Testis (tissue), 5 donors: ENCODE measurements at places on chromosomes 6 and 20.

GRCh38 chr6:98593676-98594075 is 240.7 kb upstream of the POU3F2 start:
- no peak for DNase-seq

DNA sequence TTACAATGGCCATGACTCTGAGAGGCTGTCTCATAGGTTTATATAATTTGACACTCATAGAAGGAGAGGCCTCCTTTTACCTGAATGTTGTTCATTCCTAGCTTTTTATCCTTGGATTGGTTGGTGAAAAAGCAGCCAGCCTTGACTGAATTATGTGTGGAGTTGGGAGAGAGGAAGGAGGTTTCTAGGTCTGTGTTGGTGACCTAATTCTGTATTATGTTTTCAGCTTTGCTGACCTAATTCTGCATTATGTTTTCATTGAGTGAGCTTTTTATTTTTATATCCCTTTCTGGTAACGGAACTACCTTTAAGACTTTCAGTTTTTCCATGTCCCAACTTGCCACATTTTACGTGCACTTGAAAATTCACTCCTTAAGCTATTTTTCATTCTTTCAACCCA is 59.1 kb upstream of the RNF144B start:
- no peak for DNase-seq

GRCh38 chr20:54078296-54078984 is 8.0 kb upstream of the BCAS1 start:
- no peak for DNase-seq

- DNase-seq = peak; percentile 49
Observed at GRCh38 chr6:14002176-14002947, 77.6 kb downstream of the RNF182 start.

GRCh38 chr20:15267935-15268334 is 930.5 kb upstream of the FLRT3 start:
- no peak for DNase-seq

DNA sequence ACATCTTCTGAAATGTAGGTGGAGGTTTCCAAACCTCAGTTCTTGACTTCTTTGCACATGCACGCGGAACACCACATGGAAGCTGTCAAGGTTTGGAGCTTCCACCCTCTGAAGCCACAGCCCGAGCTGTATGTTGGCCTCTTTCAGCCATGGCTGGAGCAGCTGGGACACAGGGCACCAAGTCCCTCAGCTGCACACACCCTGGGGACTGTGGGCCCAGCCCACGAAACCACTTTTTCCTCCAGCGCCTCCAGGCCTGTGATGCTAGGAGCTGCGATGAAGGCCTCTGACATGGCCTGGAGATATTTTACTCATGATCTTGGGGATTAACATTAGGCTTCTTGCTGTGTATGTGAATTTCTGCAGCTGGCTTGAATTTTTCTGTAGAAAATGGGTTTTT is 68.7 kb downstream of the RNF217 start:
- DNase-seq = no peak

DNA sequence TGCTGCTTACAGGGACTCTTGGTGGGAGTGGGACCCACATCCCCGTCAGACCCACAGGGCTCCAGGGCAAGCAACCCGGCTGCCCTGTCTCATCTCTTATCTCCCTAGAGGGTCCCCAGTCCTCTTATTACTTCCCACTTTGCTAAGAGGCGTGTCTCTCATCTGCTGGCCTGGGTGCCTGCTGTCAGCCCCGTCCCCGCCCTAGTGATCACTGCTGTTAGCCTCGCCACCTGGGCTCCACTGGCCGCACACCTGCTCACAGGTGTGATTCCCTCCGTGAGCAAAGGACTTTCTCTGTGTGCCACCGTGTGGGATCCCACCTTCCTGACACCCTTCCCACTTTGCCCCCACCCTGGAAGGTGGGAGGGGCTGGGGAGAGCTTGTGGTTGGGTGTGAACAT is 57.6 kb downstream of the TCP11 start:
- DNase-seq = peak; percentile 11

GRCh38 chr20:8131598-8132483 is at the start of gene PLCB1:
PLCB1 (plus strand) TSS chr20:8132266; CDS start chr20:8132652, 386 bp downstream.
- peak; percentile 88 for DNase-seq

- DNase-seq = no peak
Observed at GRCh38 chr20:56826306-56826704, 197.2 kb downstream of the TFAP2C start.

- no peak for DNase-seq
Observed at GRCh38 chr6:169289257-169289618, 35.6 kb upstream of the THBS2 start.

DNA sequence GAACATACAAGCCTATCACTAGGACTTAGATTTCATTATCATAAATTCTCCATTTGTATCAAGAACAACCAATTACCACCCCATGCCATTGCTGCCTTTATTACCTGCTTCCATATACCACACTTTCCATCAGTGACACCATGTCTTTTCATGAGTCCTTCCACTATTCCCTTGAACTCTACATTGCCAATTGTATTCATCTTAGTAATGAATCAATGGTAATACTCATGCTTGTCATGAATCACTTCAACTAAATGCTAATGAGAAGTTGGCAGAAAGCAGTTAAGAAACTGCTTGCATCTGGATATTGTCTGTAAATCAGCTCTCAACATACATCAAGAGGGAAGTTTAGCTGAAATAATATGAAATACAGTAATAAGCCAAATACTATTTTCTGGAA is 61.2 kb upstream of the RNF217 start:
- DNase-seq = no peak

DNA sequence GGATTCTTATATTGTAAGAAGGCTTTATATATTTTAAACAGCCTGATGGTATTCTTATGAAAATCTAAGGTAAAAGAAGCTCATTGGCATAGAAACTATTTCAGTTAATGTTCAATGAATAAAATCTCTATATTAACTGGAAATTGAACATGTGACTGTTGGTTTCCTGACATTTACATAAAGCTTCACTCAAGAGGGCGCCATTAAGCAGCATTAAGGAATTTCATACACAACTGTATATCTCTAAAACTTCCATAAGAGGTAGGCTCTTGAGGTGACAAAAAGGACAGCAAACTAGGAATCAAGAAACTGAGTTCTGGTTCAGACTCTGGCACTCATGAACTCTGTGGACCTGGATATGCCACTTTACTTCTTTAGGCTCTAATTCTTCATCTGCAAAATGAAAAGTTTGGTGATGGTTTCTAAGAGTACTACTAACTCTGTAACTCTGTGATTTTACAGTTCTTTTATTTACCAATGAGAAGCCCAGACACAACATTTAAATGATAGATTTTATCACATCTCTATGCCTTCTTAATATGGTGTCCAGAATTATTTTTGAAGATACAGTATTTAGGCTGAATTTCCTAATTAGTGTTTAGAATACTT is 147.5 kb downstream of the FLRT3 start:
- no peak for DNase-seq

DNA sequence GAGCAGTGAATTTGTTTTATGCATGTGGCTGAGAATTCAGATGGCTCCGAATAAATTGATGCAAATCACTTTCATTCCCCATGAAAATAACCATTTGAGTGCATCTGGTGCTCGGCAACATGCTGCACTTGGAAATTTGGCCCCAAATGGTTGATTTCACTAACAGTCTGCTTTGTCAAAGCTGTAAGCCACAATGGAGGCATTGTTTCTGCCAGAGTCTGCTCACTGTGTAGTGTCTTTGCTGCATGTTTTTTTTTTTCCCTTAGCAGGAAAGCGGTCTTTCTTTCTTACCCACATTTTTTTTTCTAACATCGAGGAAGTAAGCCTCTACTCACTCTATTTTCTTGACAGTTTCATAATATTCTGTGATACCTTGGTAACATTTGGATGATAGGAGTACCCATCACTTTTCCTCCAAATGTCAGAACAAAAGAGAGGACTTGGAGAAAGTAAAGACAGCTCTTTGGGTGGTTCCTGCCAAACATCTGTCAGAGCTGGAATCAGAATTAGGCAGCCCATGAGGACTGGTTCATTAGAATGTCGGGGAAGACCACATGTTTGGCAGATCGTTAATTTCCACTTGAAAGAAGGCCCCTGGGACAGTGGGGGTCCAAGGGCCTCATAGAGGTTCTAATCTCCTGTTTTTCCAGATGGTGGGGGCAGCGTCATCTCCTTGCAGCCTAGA is 149.5 kb downstream of the DOK5 start:
- peak; percentile 21 for DNase-seq

GRCh38 chr20:58633161-58634053 is 17.7 kb upstream of the STX16 start:
- no peak for DNase-seq

DNA sequence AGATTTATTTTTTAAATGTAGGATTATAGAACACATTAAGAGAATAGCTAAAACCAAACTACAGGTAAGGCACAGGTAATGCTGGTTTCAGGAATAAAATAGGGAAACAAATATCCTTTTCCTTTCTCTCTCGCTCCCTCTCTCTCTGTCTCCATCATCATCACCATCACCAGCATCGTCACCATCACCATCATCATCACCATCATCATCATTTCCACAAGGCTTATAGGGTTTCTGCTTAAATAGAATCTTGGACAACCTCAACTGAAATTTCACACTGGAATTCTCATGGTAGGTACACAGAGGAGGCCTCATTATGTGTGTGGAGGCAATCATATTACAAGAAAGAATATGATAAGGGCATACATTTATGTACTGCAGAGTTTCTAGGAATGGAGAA is 823.6 kb downstream of the MAFB start:
- no peak for DNase-seq

DNA sequence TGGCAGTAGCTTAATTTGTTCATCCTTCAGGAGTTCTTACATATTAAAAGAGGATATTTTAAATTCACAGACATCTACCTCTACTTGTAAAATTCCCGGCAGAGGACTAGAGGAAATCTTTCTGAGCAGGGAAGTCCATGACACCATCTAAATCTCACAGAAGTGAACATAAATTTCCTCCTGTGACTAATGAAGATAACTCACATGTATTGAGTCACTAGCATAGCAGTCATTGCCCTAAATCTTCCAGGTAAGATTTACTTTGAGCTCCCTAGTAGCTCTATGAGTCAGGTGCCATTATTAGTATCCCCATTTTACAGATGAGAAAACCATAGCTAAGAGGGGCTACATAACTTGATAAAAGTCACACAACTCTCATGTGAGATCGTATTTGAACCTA is 1058.6 kb upstream of the FLRT3 start:
- DNase-seq = no peak

DNA sequence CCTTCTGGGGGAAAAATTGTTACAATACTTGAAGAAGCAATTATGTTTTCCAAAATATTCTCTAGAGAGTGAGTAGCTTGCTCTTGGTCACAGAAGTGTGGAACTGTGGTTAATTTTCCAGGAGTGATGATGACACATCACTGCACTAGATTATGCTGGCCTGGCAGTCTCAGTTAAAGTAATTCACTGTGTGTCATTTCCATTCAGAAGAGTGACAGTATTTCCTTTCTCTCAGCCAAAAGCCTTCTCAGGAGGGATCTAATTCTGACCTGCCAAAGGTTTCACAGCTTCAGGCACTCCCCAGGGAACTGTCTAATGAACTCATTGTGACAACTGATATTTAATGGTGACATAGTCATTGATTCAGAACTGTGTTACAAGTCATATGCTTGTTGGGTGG is 517.5 kb downstream of the TBC1D32 start:
- DNase-seq = no peak

DNA sequence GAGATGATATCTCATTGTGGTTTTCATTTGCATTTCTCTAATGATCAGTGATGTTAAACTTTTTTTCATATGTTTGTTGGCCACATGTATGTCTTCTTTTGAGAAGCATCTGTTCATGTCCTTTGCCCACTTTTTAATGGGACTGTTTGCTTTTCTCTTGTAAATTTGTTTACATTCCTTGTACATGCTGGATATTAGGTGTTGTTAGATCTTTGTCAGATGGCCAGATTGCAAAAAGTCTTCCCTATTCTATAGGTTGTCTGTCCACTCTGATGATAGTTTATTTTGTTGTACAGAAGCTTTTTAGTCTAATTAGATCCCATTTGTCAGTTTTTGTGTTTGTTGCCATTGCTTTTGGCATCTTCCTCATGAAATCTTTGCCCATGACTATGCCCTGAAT is 172.4 kb downstream of the TBC1D32 start:
- DNase-seq = no peak

DNA sequence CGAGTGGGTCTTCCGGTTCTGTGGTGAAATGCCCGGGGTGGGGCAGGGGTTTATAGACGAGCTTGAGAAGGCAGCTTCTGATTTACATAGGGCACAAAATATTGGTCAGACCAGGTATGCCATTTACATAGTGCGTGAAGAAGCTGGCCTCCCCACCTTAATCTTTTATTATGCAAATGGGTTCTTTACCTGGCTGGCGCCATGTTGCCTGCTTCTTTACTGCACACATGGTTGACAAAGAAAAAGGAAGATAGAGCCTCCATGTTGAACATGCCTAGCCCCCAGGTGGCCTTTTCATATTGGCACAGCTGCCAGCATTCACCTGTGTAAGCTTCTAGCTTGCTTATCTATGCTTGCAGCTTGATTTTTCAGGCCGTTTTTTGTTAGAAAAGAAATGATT is 276.2 kb downstream of the PHACTR1 start:
- no peak for DNase-seq

GRCh38 chr20:50858525-50858924 is 63.7 kb downstream of the BCAS4 start:
- no peak for DNase-seq

- peak; percentile 28 for DNase-seq
Observed at GRCh38 chr6:143223895-143224294, 163.2 kb downstream of the AIG1 start.

DNA sequence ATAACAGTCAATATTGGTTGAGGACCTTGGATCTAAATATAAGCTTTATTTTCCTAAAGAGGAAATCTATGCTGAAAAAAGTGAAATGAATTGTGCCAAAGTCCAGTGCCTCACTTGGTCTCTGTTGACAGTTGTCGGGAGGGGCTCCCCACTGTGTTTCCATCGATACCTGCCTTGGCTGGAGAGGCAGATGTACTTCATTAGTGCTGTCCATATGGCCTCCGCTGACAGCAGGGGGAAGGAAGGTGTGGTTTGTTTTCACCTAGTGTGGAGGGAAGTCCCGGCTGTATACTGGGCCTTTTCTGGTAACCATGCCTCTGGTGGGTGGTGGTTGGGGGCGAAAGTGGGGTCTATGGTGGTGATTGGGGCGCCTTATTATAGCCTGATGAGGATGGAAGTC is 42.7 kb downstream of the CD2AP start:
- no peak for DNase-seq
